ENCODE measurements at places on chromosomes 3 and 15.

DNA sequence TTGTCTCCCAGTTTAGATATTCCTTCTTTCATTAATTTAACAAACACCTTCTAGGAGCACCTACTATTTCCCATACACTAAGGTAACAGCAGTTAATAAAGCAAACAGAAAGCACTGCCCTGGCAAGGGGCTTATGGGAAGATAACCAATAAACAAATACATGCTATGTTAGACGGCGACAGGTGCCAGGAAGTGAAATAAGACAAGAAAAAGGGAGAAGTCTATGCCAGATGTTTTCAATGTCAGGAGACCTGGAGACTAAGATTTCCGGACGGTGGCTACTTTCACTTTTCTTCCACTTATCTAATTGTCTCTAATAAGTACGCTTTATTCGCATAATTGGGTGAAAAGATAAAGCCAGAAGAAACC, 32.5 kb upstream of the ZNF445 start:
- DNase-seq = peak; percentile 19

GRCh38 chr3:22364851-22365250, 613.8 kb upstream of the ZNF385D start:
- no peak for DNase-seq

DNA sequence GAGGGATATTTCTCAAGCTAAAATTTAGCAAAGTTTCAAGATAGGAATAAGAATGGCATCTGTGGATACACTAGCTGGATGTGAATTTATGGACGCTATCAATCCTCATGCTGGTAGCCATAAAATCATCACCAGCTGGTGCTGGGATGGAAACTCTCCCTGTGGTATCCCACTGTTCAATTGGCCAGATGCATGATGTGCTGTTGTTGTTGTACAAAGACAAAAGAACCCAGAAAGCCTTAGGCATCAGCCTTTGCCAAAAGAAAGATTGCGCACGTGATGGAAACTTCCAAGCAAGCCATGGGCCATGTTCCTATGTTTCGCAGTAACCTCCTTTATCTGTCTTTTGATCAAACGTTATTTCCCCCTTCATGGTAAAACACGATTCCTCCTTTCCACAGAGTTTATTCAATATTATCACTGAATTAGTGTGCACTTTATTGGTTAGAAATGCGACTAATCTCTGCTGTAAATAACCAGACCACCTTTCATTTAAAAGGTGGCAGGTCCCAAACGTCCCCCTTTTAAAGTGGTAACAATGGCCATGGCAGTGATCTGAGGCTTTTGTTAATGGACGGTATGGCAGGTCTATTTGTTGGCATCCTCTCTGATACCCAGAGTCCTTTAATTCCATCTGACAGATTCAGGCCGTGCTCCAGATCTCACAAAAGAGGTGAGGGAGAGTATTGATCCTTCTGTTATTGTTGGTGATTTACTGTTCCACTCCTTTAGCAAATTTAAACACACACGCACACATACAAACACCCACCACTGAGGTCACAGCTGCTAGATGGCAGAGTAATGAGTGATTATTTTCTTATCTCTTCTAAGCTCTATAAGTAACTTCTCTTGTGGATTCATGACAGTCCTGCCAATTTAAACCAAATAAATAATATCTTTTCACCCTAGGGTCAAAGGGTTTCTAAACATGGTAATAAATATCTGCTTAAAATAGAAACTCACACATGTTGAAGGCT, 291.2 kb upstream of the KCNMB2 start:
- DNase-seq = no peak

DNA sequence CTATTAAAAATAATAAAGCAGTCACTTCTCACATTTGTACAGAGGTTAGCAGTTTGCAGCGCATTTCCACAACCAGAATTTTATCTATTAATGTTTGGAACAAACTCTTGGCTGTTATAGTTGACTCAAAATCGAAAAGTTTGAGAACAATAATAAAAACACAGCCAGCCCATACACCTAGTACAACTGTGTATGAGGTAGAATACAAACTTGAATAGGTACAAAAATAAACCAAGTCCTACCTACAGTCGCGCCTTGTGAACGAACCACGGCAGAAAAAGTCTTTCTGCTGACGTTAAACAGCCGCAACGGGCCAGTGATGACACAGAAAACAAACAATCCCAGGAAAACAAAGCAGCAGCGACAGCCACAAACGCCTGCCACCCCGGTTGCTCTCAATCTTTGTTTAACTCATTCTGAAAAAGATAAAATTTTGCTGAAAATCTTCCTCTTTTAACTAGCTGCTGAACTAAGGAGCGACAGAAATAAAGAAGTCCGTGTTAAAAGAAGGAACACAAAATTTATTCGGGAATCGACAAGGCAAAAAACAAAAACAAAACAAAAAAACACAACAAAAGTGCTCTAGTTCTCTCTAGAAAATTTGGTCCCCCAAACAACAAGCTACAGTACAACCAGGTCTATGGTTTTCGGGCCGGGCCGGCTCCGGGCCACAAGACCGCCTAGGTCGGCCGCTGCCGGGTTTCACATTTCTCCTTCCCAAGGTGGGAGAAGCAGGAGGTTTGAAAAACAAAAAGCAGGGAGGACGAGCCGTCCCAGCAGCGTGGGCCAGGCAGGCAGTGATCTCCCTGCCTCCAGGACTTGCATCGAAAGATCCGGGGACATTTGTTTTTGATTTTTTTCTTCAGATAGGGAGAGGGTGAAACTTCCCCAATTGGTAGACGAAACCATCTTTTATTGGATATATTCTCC, 2.9 kb downstream of the FOXL2 start:
- DNase-seq = no peak

DNA sequence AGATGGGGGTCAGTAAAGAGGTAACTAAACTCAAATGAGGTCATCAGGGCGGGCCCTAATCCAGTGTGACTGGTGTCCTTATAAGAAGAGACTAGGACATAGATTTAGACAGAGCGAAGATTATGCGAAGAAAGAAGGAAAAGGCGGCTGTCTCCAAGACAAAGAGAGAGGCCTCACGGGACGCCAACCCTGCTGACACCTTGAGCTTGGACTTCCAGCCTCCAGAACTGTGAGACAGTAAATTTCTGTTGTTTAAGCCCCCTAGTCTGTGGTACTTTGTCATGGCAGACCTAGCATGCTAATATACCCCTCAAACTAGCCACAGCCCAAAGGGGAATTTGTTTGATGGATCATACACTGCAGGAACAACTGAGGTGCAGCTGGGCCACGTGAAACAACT, 183.0 kb downstream of the ABHD5 start:
- DNase-seq = no peak

DNA sequence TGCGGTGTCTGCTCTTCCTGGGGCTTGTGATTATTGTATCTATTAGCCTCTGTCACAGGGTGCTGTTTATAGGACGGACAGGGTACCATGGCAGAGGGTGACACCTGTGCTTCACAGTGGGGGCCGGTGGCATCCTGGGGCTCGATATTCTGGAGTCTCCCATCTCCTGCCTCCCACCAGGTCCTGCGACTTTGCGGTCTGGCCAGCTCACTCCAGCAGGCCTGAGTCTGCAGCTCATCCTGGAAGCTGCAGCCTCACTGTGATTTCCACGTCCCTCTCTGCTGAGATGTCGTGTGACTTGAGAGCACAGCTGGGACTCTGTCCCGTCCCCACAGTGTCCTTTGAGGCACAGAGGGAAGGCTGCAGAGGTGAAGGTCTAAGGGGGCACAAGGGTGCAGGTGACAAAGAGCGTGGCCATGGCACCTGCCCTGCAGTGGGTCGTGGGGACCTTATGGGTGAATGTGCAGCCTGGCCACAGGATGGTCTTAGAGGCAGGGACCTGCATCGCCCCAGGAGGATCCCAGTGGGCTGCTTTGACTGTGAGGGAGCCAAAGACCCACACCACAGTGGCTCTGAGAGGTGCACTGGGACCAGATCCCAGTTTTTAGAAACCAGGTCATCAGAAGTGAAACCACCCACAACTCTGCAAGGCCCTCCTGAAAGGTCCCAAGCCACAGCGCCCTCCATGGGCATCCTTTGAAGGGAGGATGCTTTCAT, 172.8 kb downstream of the KLF13 start:
- DNase-seq = no peak

GRCh38 chr3:180530276-180530675, 71.7 kb upstream of the TTC14 start:
- no peak for DNase-seq

- DNase-seq = no peak
Observed at GRCh38 chr3:178546079-178546478, 9.8 kb downstream of the KCNMB2 start.

DNA sequence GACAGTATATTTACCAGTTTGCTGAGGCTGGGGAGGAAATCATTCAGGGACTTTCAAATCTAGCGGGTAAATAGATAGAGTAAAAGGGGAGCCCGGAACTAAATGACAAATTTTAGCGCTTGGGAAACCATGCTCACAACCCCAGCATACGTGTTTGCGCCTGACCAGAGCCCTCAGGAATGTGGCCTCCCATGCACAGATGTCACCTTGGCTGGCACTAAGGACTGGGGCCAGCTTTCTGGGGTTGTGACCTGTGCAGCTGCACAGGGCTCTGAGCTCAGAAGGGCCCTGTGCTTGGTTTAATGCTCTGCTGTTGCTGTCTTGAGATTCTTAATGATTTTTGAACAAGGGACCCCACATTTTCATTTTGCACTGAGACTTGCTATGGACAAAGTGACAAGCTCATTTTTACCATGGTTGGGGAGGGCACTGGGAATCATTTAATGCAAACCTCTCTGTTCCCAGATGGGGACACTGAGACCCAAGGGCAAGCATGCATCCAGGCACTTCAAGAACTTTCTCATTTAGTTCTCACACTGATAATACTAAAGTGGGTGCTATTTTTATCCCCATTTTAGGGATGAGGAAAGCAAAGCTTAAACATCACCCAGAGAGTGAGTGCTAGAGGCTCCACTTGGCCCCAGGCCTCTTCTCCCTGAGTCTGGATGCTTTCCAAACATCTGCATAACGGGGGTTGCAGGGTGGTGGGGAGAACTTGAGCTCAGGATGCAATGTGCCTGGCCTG, 44.1 kb upstream of the FAM107A start:
- no peak for DNase-seq

DNA sequence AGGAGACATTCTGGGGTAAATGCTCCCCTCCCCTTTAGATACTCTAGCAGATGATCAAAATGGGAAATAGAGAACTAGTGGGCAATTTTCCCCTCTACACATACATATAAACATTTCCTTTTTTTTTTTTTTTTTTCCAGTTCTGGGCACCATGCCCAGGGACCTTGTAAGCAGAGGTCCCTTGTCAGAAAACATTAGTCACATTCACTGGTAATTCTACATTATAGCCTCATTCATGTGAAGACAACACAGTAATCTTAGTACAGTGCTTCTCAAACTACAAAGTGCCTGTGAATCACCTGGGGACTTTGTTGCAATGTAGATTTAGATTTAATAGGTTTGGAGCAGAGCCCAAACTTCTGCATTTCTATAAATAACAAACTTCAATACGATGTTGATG, 60.1 kb upstream of the ACTC1 start:
- no peak for DNase-seq

- no peak for DNase-seq
Observed at GRCh38 chr3:129358177-129358771, 70.2 kb downstream of the EFCAB12 start.

- no peak for DNase-seq
Observed at GRCh38 chr3:33419948-33420347, 20.3 kb downstream of the UBP1 start.
